Stimulated activated CD8-positive, alpha-beta memory T cell treated with anti-CD3 and anti-CD28 coated beads, Interleukin-4, amount 100 ng/mL, for 24 hours (primary cell): ENCODE measurements at places on chromosomes 4 and X.

DNA sequence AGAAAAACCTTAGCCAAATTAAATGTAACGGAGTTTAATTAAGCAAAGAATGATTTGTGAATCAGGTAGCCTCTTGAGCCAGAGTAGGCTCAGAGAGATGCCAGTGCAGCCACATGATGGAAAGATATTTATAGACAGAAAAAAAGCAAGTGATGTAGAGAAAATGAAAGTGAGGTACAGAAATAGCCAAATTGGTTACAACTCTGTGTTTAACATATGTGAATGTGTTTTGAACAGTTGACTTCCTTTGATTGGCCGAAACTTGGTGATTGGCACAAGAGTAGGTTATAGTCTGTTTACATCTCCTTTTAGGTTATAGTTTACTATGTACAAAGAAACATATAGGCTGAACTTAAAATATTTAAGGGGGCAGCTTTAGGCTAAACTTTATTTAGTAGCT lies 459.9 kb upstream of the BOD1L1 start:
- no peak for DNase-seq

- DNase-seq = no peak
Measured at GRCh38 chrX:23805389-23805788, 22.4 kb downstream of the SAT1 start.

DNA sequence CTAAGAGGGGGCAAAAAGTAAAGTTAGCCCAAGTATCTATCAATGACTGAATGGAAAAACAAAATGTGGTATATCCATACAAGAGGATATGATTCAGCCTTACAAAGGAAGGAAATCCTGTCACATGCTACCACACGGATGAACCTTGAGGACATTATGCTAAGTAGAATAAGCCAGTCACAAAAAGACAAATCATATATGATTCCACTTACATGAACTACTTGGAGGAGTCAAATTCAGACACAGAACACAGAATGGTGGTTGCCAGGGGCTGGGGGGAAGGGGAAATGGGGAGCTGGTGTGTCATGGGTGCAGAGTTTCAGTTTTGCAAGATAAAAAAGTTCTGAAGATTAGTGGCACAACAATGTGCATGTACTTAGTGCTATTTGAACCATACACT lies 101.8 kb downstream of the SH3KBP1 start:
- peak; percentile 24 for DNase-seq

- no peak for DNase-seq
Measured at GRCh38 chrX:109927663-109928273, 75.1 kb upstream of the TMEM164 start.

DNA sequence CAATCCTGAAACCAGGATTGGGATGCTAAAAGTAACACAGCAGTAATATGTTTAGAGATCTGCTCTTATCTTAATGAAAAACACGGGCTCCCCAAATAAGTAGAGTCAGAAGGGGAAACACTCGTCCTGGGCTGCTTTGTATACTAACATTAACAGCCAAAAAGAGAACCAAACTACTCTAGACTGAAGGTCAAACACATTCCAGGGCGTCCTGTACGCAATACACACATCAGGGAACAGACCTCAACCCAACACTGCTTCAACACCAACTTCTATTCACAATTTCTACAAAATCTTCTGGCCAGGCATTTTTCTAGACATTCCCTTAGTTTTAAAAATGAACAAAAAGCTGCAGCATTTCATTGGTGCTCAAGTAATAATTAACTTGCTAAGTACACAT lies 21.4 kb downstream of the FAT1 start:
- no peak for DNase-seq

DNA sequence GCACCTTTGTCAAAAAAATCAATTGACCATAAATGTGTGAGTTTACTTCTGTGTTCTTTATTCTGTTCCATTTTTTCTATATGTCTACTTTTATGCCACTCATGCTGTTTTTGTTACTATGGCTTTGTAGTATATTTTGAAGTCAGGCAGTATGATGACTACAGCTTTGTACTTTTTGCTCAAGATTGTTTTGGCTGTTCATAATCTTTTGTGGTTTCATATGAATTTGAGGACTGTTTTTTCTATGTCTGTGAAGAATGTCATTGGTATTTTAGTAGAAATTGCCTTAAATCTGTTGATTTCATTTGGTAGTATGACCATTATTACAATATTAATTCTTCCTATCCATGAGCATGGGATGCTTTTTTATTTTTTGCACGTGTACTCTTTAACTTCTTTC lies 346.8 kb downstream of the PPP3CA start:
- DNase-seq = no peak

GRCh38 chr4:6887591-6888371 lies 21.8 kb upstream of the TBC1D14 start:
- no peak for DNase-seq

- DNase-seq = no peak
Measured at GRCh38 chr4:107999932-108000539, 10.3 kb downstream of the HADH start.

DNA sequence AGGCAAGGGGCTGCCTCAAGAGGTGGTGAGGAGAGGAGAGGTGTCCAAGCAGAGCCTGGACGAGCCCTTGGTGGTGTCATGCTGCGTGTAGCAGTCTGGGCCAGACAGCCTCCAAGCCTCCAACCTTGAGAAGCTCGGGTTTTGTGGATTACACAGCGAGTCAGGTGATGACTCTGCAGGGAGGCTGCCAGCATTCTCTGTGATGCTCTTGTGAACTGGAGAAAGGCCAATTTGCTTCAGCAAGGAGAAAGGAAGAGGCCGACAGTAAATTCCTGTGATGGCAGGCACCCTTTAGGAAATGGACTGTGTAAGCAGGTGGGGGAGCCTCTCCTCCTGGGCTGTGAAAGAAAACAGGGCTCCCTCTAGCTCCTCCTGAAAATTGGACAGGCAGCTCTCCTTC lies 36.0 kb upstream of the CD99L2 start:
- DNase-seq = no peak

DNA sequence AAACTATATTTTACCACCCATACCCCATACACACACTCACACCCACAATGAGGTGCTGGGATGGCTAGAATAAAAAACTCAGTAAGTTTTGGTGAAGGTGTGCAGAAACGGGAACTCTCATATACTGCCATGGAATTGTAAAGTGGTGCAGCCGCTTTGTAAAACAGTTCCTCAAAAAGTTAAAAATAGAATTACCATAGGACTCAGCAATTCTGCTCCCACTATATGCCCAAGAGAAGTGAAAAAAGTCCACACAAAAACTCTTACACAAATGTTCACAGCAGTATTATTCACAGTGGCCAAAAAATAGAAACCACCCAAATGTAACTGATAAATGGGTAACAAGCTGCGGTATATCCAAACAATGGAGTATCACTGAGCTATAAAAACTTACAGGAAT lies 6.5 kb downstream of the CENPU start:
- no peak for DNase-seq

DNA sequence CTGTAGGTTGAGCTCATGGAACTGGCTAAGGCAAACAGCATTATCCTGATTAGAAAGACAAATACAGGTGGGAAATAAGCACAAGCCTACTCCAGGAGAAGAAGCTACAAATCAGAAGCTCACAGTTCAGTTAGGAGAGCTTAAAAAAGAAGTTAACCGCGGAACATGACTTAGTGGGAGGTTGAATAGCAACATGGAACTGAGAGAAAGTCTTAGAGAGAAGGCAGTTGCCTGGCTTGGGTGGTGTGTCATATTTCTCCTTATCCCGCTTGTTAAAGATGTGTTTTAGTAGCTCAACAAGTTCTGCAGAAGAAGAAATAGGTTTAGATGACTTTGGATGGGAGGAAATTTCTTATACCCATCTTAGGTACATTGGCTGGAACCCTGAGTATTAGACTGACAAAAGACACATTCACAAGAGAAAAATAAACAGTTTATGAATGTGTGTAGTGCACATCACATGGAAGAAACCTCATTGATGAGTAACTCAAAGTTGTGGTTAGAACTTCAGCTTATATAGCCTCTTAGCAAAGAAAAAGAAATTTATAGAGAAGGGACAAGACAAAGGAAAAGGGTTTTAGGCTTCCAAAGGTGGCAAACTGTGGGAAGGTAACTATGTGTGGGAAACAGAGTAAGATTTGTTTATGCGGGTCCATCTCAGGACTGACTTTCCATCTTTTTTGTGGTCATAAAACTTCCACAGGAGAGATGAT lies 37.4 kb upstream of the RXFP1 start:
- no peak for DNase-seq

GRCh38 chr4:6235901-6236640 lies 33.6 kb upstream of the WFS1 start:
- DNase-seq = no peak

DNA sequence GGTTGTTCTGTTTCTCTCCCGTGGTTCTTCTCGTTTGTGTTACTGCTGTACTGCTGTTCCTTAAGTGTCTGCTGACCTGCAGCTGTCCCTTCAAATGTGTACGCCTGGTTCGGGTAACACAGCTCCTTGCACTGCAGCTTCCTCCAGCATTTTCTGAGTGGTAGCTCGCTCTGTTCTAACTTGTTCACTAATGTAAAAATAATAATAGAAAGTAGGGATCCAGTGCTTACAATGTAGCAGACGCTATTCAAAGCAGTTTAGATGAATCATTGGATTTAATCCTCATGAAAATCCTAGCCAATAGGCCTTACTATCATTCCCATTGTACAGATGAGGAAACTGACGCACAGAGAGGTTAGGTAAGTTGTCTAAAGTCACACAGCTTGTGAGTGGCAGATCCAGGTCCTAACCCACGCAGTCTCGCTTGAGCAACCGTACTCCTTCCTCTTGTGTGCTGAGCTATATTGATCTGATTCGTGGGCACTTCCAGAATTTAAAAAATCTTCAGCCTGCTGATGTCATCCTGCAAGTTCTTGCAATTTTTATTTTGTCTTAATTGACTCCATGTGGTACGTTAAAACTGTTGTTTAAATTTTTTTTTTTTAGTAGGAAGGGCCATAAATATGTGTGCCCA lies 448.2 kb upstream of the FAT1 start:
- DNase-seq = no peak

- no peak for DNase-seq
Measured at GRCh38 chr4:153585026-153585425, 99.1 kb upstream of the TLR2 start.

GRCh38 chrX:109775386-109775785 lies 42.3 kb upstream of the ACSL4 start:
- no peak for DNase-seq

DNA sequence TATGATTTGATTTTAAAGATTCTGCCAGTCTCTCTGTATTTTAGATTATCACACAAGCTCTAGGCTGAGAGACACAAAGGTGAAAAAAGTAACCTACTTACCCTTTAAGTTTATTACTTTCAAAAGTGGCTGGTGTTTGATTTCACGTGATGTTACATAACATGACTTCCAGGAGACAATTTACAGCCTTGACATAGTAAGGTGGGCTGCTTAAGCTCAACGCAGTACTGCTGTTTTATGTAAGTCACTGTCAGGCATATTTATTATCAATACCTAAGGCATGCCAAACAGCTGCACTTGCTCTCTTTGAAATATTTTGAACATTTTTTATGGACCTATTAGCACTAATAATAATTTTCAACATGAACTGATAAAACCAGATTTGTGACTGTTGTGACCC lies 451.5 kb upstream of the FAM241A start:
- DNase-seq = no peak

DNA sequence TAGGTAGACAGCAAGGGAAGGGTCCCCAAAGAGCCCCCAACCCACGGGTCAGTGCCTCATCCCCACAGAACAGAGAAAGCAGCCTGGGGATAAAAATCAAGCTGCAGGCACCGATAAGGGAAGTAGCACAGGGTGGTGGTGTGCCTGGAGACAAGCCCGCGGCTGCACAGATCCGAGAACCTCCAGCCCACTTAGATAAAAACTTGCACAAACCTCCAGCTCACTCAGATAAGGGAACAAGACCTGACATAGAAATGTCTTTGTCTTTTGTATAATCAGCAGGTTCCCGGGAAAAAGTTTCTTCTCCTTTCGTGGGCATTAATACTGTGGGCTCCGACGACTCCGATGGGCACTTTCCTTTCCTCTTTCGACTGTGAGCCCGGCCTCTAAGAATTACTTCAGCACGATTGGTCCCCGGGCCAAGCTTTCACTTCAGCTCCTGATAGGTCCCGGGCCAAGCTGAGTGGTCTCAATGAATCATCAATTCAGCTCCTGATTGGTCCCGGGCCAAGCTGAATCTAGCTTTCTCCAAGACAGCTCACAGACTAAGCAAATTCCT lies 32.4 kb downstream of the PRDX4 start:
- DNase-seq = peak; percentile 10

DNA sequence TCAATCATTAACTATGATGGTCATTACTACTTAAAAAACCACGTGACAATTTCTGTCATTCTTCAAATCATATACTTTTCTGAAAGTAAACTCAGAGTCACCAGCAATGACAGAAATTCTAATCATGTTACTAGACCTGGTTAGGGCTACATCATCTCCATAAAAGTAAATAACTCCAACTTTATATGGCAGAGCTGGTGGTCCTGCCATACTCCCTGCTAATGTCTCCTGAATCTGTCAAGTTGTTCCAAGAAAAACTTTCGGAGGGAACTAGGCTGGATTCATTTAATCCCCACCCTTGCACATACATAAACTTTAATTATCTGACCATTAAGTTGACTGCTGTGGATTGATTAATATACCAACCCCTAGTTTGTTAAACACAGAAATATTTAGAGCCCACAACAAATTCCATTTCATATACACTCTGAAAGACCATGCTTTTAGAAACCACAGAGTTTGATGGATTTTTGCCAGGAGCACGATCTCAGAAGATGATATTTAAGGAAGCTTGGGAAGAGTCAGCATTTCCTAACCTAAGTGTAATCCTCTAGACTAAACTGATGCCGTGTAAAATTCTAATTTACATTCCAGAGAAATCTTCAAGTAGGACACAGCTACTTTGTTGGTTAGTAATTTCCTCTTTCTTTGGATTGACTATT lies 577.0 kb downstream of the FAT4 start:
- DNase-seq = no peak

DNA sequence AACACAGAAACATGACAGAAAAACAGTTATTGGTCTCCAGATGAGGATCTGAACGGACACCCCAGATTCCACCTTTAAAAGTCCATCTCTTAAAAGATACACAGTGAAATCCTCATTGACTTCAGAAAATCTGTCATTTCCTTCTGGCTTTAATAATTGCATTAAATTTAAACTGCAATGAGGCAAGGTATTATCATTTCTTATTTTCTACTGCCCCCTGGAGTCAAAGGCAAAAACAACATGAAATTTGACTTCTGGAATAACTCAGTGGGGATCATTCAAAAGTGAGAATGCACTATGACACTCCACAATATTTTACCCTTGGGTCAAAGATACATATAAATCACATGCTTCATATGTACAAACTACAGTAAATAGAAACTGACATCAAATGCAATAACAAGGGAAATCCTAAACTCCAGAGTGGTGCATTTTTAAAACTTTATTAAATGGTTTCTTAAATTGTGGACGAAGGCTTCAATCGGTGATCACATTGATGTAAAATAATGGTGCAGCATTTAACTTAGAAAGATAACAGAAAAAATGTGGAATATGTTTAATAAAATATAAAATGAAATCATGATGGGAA lies 56.4 kb upstream of the SPANXN1 start:
- DNase-seq = no peak

DNA sequence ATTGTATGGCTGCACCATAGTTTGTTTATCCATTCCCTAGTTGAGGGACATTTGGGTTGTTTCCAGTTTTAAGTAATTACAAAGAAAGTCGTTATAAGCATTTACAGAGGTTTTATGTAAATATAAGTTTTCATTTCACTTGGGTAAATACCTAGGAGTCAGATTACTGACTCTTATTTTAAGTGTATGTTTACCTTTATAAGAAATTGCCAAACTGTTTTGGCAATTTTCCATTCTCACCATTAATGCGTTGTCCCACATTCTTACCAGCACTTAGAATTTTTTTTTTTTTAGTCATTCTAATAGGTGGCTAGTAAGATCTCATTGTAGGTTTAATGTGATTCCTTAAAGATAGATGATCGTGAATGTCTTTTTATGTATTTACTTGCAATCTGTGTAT lies 121.5 kb upstream of the NR3C2 start:
- DNase-seq = no peak
